ENCODE measurements at places on chromosomes 16 and 17. TPM values are rescaled to one million over a fixed set of nuclear protein-coding genes. Genes with fewer than 3 reads are reported as not detected.
A peak's percentile ranks its signal among the peaks of the same experiment; 100 is the strongest.

DNA sequence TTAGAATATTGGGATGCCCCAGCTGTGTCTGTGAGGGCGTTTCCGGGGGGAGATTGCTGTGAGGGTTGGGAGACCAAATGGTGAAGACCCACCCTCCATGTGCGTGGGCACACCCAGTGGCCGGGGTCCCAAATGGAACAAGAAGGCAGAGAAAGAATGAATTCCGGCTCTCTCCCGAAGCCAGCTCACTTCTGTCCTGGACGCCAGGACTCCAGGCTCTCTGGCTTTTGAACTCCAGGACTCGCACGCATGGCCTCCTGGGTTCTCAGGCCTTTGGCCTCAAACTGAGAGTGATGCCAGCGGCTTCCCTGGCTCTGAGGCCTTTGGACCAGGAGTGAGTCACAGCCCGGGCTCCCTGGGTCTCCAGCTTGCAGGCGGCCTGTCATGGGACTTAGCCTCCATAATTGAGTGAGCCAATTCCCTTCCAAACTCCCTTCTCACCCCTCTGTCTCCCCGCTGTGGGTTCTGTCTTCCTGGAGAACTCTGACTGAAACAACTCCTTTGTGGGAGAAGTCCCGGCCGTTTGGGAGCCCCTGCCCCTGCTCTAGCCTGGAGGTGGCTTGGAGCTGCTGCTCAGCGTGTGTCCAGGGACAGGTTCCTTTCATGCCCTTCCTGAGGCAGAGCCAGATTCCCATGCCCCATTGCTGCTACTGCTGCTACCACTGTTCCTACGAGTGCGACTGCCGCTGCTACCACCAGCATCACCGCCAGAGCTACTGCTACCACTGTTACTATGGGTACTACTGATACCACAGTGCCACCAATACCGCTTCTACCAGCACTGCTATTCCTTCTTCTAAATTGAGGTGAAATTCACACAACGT is 49.8 kb upstream of the CBX4 start:
- no peak overlapping the region for H3K4me3 ChIP-seq
- H3K4me1 ChIP-seq, result peaks cover 10% of the 10 kb centered on the region
- H3K27ac ChIP-seq, result no peak overlapping the region
- H3K36me3 ChIP-seq, result no peaks in the 10 kb centered on the region
- no peak for DNase-seq
- peaks cover 56% of the 10 kb centered on the region for H3K27me3 ChIP-seq

ZNF469 gene
- total RNA-seq, result 27.9 TPM

- peak overlapping the region; percentile 88 for H3K4me3 ChIP-seq
- H3K27ac ChIP-seq, result peak overlapping the region; percentile 86
- peaks cover 40% of the 10 kb centered on the region for H3K4me1 ChIP-seq
Measured at GRCh38 chr17:45018848-45019711, 32.4 kb downstream of the DCAKD start.

RHBDL1 gene
- total RNA-seq, result 6.0 TPM

GRCh38 chr17:47288531-47289116 is 35.0 kb downstream of the ITGB3 start:
- H3K4me3 ChIP-seq, result no peak overlapping the region
- no peak overlapping the region for H3K27ac ChIP-seq
- peaks cover 2% of the 10 kb centered on the region for H3K27me3 ChIP-seq
- DNase-seq, result no peak

RPH3AL gene
- total RNA-seq, result 15.4 TPM

DNA sequence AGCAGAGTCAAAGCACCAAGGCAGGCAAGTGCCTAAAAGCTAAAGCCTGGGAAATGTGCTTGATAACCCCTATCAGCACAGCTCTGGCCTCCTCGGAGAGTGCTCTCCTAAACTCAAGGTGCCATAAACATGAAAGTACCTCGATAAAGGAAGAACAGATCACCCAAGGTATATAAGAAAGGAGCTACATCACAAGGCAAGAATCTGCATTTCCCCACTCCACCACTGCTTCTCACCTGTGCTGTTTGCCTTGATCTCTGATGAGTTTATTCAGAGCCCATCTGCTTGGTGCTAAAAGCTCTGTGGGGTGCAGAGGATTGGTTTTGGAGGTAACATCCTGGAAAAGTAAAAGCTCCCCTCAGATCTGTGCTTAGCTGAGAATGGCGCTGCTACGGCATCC is 449.5 kb upstream of the CDH5 start:
- H3K27ac ChIP-seq, result no peak overlapping the region
- H3K4me3 ChIP-seq, result no peak overlapping the region
- H3K4me1 ChIP-seq, result peaks cover 6% of the 10 kb centered on the region
- no peak for DNase-seq

GRCh38 chr16:1351215-1351581 is 480 bp downstream of the TSR3 start:
- H3K36me3 ChIP-seq, result no peaks in the 10 kb centered on the region
- peak overlapping the region; percentile 74 for H3K4me3 ChIP-seq
- DNase-seq, result no peak
- H3K27me3 ChIP-seq, result peaks cover under 1% of the 10 kb centered on the region
- peak overlapping the region; percentile 47 for H3K27ac ChIP-seq
- peaks cover 13% of the 10 kb centered on the region for H3K4me1 ChIP-seq

ARHGAP44 gene
- total RNA-seq, result 11.7 TPM

- no peak for DNase-seq
- H3K27ac ChIP-seq, result no peak overlapping the region
- H3K4me3 ChIP-seq, result no peak overlapping the region
- peaks cover 15% of the 10 kb centered on the region for H3K4me1 ChIP-seq
- H3K27me3 ChIP-seq, result peaks cover 76% of the 10 kb centered on the region
Measured at GRCh38 chr16:67389911-67390815, 3.1 kb downstream of the TPPP3 start.

DNA sequence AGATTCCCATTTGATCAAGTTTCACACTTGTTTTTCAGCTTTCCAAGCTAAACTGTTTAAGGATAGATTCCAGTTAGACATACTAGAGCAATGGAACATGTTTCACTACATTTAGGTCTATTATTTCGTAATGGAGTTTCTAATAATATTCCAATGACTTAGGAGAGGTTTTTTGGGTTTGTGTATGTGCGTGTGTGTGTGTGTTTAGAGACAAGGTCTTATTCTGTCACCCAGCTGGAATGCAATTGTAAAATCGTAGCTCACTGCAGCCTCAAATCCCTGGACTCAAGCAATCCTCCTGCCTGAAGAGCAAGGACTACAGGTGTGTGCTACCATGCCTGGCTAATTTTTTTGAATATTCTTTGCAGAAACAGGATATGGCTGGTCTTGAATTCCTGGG is 426.3 kb downstream of the ZFHX3 start:
- H3K27me3 ChIP-seq, result no peaks in the 10 kb centered on the region
- H3K36me3 ChIP-seq, result peaks cover 4% of the 10 kb centered on the region
- no peak overlapping the region for H3K27ac ChIP-seq
- H3K4me3 ChIP-seq, result no peak overlapping the region
- H3K4me1 ChIP-seq, result peaks cover 5% of the 10 kb centered on the region
- DNase-seq, result no peak

GRCh38 chr16:88957887-88958577 is 19.0 kb downstream of the CBFA2T3 start:
- H3K27me3 ChIP-seq, result peaks cover 50% of the 10 kb centered on the region
- H3K27ac ChIP-seq, result no peak overlapping the region
- no peak for DNase-seq
- H3K4me1 ChIP-seq, result no peaks in the 10 kb centered on the region

- DNase-seq, result no peak
- no peak overlapping the region for H3K4me3 ChIP-seq
Measured at GRCh38 chr17:61806936-61807335, 56.4 kb downstream of the BRIP1 start.
